ENCODE measurements at places on chromosomes 2 and 18. TPM values are rescaled to one million over a fixed set of nuclear protein-coding genes. Genes with fewer than 3 reads are reported as not detected.

SLC14A1 gene
- not detected for total RNA-seq

RNF103 gene
- total RNA-seq = 32.4 TPM

AMER3 gene
- total RNA-seq = not detected

LONRF2 gene
- total RNA-seq = not detected
